Central memory CD4-positive, alpha-beta T cell (primary cell): ENCODE measurements at places on chromosomes 4 and X.

DNA sequence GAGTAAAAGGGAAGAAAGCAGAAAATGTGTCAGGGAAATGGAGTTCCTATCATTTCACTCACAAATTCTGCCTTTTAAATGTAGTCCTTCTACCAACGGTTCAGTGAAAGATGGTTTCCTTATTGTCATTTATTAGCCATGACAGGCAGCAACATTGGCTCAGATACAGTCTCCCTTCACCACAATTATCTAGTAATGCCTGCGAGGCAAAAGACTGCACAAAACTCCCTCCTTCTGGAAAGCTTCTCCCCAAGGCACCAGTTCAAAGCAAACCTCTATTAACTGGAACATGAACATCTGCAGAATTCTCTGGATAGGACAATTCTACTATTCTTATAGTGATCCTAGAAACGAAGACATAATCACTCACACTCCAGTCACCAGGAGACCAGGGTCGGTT lies 28.3 kb downstream of the DCTD start:
- DNase-seq: no peak

DNA sequence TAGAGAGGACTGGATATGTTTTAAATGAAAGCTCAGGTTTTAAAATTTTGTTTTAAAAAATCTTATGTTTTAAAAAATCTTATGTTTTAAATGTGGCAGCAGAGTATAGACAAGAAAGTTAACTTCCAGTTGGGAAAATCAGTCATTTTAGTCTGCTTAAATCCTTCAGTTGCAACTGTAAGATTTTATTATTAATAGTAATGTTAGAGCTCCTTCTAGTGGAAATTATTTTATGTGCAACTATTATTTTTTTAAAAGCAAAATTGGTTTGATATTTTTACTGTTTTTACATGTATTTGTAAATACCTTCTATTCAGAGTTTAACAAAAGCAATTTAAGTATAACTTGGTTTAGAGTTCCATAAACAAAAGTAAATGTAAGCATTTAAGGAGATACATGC lies 8.5 kb upstream of the NUDT6 start:
- no peak for DNase-seq

- DNase-seq: no peak
Observed at GRCh38 chr4:11105715-11106114, 323.0 kb downstream of the HS3ST1 start.

GRCh38 chr4:64368741-64369140 lies 40.5 kb downstream of the TECRL start:
- DNase-seq: no peak

GRCh38 chr4:20487852-20488251 lies 212.4 kb upstream of the PACRGL start:
- no peak for DNase-seq

GRCh38 chr4:184473499-184474262 lies 669 bp downstream of the IRF2 start:
- DNase-seq: peak; percentile 62

GRCh38 chr4:168199260-168199957 lies 107.1 kb downstream of the ANXA10 start:
- DNase-seq: no peak

DNA sequence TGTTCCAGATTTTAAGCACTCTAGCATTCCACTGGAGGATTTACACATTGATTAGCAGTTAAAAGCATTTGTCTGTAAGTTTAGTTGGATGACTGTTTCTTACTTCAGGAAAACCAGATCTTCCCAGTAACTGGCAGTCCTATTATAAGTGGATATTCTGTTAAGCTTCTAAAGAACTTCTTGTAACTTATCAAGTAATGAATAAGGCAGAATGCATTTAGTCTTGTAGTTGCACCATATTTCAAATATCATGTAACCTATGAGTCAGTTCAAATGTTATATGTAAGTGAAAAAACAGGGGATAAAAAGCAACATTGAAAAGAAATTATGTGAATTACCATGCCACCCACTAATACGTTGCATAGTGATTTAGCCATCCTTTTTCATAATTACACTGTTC lies 30.2 kb upstream of the TENM3 start:
- DNase-seq: no peak

DNA sequence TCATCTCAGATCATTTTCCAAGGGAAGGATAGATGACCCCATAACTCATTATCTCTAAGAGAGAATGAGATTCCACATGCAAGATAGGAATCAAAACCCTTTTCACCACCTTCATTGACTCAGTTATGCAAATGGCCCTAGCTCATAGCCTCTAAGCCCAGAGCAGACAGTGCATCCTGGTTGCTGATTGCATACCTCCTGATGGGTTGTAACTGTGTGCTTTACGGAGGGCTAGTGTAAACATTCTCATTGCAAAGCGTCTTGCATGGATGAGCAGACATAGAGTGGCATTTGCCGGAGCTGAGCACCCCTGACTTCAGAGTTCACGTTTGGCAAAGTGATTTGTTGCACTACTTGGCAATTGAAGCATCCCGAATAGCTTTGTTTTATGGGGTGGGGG lies 151.0 kb downstream of the VCX3A start:
- no peak for DNase-seq

GRCh38 chr4:184648054-184648312 lies 1.3 kb downstream of the CASP3 start:
- no peak for DNase-seq

GRCh38 chrX:51641421-51642021 lies 22.8 kb upstream of the CENPVL3 start:
- DNase-seq: no peak

GRCh38 chr4:42786350-42787078 lies 106.0 kb upstream of the GRXCR1 start:
- no peak for DNase-seq

GRCh38 chrX:109281483-109282275 lies 200.2 kb downstream of the GUCY2F start:
- no peak for DNase-seq

DNA sequence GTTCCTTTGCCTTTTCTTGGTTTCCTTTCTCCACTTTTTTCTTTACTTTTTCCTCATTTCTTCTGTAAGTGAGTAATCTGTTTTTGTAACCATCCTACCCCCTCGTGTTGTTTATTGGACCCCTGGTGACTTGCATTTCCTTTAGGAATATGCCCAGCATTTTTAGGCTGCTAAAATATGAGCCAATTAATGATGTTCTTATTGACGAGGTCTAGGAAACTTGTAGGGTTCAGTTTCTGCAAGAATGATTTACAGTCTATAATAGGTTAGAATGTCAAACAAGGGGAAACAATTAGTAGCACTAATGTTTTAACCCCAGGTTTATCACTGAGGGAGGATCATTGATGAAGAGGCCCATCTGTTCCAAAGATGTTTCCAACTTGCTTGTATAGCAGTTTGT lies 79.0 kb downstream of the CPE start:
- no peak for DNase-seq

GRCh38 chrX:31837445-31838049 lies 765.7 kb upstream of the FTHL17 start:
- DNase-seq: no peak

GRCh38 chrX:53269536-53270107 lies 11.8 kb downstream of the IQSEC2 start:
- no peak for DNase-seq

DNA sequence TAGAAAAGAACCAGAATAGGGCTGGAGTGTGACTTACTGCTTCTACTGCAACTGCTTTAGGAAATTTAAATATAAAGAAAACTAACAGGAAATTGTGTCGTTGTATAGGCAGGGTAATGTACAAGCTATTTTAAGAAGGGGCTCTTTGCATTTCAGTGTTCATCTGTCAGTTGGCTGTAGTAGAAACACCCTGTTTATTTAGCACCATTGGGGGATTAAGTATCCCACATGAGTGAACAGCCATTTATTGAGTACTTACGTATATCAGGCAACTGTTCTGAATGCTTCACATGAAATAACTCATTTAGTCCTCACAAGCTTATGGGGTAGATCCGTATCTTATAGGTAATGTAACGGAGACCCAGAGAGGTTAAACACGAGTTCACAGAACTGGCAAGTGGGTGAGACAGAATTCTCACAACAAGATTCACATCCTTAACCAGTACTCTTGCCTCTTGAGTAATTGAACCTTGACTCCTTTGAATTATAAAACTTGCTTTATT lies 23.9 kb downstream of the STIM2 start:
- DNase-seq: peak; percentile 61

DNA sequence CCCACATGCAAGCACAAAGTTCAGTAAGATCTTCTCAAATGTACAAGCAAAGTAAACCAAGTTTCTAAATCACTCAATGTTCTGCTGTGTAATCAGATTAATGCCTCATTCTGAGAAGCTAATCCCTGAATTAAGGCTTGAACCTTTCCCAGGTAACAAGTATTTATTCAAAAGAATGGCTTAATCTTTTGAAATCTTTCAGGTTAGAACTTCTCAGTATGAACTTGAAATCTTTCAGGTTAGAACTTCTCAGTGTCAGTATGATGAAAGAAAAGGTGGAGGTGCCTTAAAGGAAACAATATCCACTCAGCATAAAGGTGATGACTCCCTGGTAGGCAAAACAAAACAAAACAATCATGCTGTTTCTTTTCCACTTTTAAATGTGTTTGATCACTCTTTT lies 29.0 kb downstream of the TMPRSS11B start:
- no peak for DNase-seq

DNA sequence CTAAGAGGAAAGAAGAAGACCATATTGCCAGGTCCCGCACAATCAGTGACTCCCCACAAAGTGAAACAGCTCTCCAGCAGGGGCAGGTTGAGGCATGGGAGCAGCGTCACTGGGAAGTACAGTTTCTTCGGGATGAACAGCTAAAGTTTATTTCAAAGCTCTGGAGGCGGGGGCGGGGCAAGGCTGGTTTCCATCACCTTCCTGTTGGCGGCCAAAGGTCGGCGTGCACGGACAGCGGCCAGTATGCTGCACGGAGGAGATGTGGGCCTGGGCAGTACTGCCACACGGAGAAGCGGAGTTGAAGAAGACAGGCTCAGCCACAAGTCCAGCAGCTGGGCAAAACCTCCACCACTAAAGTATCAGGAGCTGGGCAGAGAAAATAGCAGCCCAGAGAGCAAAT lies 951 bp upstream of the ZNF518B start:
- DNase-seq: no peak

DNA sequence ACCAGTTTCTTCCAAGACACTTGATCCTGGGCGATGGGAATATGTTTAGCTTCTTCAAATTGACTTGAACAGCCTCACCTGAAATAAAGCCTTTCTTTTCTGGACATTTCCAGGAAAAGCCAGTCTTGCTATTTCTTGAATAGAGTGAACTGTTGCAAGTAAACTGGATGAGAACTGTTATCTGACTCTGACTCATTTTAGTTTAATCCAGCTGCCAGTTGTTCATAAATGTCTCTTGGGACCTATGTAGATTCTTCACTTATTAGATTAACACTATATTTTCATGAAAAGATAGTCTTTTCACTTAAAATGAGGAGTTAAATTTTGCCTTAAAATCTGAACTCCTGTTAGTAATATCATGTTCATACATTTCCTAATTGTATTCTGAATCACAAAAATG lies 615.4 kb upstream of the GALNT7 start:
- no peak for DNase-seq

GRCh38 chr4:98275145-98275544 lies 14.0 kb downstream of the RAP1GDS1 start:
- DNase-seq: no peak

- no peak for DNase-seq
Observed at GRCh38 chrX:2504706-2505332, 4.0 kb upstream of the DHRSX start.

DNA sequence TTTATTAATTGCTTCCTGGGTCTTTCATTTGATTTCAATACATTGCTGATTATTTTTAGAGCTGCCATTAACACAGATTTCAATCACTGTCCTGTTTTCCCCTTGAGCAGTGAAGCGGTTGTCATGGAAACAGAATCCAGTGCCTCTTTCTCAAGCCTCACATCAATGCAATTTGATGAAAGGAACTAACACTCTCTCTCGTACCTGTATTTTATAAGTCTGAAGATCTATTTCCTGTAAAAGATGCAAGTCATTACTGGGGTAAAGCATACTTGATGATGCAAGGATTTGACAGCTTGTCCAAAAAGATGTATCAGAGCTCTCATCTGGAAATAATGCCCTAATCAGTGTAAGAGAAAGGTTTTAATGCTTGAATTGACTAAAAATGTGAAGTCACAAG lies 17.9 kb upstream of the GASK1B start:
- DNase-seq: no peak

DNA sequence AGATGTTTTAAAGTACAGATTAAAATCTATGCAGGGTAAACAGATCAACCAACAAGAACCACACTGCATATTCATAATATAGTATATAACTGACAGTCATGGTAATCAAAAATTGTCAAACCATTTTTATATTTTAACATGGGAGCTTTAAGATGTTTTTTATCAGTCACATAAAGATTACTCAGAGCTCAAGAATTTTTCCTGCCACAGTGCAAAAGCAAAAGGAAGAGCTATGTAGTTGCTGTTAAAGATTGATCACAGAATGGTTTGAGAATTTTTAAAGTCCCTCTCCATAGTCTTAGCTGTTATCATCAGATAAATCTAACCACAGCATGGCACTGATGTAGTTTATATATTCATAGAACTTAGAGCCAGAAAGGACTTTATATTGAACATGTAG lies 8.5 kb downstream of the RAB9B start:
- DNase-seq: no peak

- no peak for DNase-seq
Observed at GRCh38 chrX:9525511-9526248, 60.8 kb downstream of the TBL1X start.

DNA sequence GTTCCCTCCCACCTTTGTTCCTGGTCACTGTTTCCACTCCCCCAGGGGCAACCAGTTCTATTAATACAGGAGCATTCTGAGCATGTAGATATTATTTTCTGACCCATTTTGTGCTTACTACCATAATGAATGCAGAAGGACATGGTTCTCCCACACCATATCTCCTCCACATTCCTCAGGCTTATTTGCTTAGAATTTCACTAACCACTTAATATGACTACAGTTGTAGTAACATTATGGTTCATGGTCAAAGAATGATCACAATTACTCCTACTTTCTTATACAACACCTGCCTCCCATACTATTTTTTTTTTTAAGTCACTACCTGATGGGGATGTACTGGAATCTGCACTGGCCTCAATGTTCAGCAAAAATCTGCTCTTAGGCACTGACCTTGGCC lies 7.5 kb upstream of the FAM184B start:
- no peak for DNase-seq

DNA sequence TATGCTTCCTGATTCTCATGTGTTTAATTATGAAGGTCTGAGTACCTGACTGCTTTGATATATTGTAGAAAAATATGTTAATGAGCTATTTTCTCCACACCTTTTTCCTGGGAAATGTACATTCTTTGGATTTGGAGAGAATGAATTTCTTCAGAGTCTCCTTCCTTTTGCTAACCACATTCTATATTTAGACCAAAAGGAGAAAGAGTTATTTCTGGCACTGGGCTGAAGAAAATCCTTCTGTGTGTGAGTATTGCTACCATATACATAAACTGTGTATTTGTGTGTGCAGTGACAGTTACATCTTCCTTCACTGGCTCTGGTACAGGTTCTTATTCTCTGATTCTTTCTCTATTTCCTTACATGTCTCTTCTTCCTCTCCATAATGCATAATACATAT lies 44.5 kb upstream of the PGRMC2 start:
- no peak for DNase-seq

- DNase-seq: no peak
Observed at GRCh38 chrX:87626996-87627395, 109.4 kb downstream of the KLHL4 start.
